Right kidney (tissue), 9 donors: ENCODE measurements at places on chromosomes 4 and X.

- DNase-seq = no peak
Observed at GRCh38 chr4:126687655-126688358, 945.0 kb upstream of the INTU start.

DNA sequence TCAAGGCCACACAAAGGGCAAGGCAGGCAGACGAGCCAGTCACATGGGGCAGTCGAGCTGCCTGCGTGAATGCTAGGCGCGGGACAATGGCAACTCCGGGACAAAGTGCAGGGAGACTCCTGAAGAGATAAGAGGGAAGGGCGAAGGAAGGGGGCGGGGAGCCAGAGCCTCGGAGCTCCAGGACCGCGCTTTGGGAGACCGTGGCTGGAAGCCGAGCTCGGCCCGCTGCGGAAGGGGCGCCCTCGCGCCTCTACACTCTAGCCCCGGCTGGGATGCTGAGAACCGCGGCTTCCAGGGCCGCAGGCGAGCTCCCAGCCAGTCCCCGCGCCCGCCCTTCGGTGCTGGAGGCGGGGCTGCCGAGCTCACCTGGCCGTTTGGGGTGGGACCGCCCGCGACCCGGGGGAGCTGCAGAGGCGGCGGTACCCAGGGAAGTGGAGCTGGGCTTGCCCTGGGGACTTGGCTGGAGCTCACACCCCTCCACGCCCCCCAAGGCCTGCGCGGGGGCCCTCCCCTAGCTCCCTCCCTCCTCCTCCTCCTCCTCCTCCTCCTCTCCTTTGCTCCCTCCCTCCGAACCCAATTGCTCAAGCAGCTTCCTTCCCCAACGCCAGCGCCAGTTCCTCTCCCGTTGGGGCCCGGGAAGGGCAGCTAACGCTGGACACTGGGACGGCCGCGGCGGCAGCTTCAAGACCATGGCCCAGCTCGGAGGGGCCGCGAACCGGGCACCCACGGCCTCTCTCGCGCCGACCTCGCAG is at the start of gene SOWAHD:
Gene SOWAHD (plus strand): TSS at position 610 of the 752 bp plus-strand sequence. CDS start 80 bp downstream, at position 690.
- peak; percentile 65 for DNase-seq

- DNase-seq = no peak
Observed at GRCh38 chrX:16488959-16489358, 161.0 kb upstream of the S100G start.

GRCh38 chr4:2333916-2334644 is 72.2 kb upstream of the MXD4 start:
- no peak for DNase-seq

DNA sequence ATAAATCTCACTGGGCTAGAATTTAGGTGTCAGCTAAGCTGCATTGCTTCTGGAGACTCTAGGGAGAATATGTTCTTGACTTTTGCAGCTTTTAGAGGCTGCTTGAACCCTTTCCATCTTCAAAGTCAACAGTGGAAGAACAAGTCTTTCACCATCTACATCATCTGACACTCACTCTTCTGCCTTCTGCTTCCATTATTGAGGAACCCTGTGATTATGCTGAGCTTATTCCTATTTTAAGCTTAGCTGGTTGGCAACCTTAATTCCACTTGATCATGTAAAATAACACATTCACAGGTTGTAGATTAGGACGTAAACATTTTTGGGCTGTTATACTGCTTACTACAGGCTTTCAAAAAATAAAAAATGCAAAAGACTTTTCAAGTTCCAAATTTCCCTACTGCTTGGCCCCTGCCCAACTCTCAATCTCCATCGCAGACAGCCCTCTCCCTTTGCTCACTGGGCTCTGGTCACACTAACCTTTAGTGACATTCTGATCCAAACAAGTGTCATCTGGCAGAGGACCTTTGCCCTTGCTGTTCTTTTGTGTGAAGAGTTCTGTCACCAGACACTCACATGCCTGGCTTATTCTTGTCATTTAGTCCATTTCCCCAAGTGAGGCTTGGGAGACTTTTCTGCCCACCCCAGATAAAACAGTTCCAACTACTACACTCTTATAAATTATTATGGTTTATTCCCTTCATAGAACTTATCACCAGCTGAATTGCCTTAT is 1056.0 kb downstream of the STIM2 start:
- DNase-seq = no peak

DNA sequence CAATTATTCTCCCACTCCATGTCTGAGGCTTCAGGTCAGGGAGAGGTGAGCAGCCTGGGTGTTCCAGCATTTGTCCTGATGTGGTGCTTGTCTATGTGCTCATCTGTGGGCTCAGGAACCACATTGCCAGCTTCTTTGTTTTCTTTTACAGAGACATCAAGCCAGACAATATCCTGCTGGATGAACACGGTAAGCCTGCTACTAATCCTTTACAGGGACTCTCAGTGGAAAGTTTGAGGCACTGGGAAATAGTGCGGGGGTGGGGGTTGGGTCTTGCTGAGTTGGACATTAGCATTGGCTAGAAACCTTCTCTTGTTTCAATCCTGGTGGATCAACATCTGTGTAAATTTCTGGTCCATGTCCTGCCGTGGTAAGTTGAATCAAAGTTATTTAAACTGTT is 310.3 kb downstream of the EVC2 start:
- DNase-seq = no peak

DNA sequence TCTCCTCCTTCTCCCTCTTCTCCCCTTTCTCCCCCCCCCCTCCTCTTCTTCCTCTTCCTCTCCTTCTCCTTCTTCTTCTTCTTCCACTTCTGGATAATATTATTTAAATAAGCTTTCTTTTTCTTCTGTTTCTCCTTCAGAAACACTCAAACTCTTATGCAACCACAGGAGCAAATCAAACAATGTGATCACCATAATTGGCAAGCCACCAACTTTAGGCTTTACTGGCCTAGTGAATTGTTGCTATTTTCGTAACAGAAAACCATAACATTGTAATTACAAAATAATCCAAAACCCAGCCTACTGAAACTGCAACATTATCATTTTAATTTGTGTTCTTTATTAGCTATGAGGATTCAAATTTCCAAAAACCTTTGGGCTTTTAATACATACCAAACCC is 14.3 kb downstream of the DCAF8L1 start:
- no peak for DNase-seq

DNA sequence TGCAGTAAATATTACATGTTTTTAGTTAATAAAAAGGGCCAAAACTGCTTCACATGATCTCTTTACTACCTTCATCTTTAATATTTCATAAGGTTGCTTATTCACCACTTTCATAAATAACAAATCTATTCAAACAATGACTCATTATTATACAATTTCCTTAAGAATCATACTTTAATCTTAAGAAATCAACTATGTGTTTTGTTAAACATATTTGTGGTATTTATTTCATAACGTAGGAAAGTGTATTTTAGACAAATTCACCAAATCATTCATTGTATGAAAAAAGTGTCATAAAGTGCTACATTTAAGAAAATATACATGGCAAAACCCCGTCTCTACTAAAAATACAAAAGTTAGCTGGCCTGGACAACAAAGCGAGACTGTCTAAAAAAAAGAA is 150.5 kb upstream of the RXFP1 start:
- no peak for DNase-seq

- no peak for DNase-seq
Observed at GRCh38 chr4:158857951-158858350, 89.1 kb downstream of the FNIP2 start.

DNA sequence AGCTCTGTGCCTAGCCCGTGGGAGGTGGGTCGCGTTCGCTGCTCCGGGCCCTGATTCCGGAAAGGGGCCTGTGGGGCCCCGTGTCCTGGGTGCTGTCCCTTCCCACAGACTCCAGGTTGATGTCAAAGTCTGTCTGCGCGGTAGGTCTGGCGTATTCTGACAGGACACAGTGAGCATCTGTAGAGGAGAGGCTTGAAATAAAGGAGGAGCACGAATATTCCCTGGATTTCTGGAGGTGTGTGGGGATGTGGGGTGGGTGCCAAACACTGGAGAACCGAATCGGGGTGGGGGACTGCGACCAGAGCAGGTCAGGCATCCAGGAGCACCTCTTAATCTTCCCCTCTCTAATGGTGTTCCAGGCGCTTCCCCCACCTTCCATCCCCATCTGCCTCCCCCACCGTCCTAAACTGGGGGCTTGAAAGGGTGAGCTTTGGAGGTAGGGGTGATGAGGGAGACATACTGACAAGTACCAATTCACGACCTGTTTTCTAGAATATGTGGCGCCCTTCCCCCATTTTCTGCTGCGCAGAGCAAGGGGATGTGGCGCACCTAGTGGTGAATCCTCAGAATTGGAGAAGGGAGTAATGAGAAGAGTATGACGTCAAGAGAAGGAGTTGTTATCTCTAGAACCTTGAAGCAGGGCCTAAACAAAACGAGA is 877 bp downstream of the GPRASP1 start:
- peak; percentile 47 for DNase-seq

- DNase-seq = no peak
Observed at GRCh38 chr4:169089004-169089403, 78.9 kb upstream of the CBR4 start.
